ENCODE measurements at places on chromosomes 2 and 18. TPM values are rescaled to one million over a fixed set of nuclear protein-coding genes. Genes with fewer than 3 reads are reported as not detected.

Gene RAB27B
- polyA plus RNA-seq = not detected

Gene CRACDL
- 0.14 TPM for polyA plus RNA-seq

Gene RAB31
- 19.3 TPM for polyA plus RNA-seq

Gene DSC2
- polyA plus RNA-seq = 3.4 TPM

Gene GAL3ST2
- not detected for polyA plus RNA-seq

Gene ACTG2
- not detected for polyA plus RNA-seq

Measured in GM12878 (cell line).